IMR-90 (cell line): ENCODE measurements at places on chromosomes 2 and 18.

DNA sequence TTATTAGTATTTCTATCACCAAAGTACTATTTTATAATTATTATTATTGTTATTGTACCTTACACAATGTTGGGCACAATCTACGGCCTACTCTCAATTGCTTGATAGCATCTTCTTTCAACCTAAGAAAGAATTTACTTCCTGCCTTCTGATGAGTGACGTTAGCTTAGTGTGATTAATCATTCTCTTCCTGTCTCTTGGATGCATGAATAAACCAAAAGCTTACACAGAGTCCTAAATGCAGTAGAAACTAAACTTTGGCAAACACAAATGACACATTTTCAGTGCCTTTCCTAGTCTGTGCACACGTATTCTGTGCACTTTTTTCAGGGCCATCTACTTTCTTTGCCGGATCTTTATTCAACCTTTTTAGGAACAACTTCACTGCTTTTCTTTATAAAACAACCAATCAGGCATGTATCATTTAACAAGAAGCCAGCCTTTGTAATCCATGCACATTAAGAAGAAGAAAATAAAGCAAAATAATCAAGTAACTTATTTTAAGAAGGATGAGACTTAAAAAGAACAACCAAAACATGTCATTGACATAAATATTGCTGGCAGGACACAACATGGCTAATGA, 19.1 kb downstream of the TRAK2 start:
- H3K4me1 ChIP-seq: peaks cover 7% of the 10 kb centered on the region
- peak overlapping the region; percentile 55; the same call in 1 of the 2 replicates for H3K27ac ChIP-seq
- H3K36me3 ChIP-seq: no peaks in the 10 kb centered on the region
- H3K27me3 ChIP-seq: no peaks in the 10 kb centered on the region
- no peak overlapping the region for H3K4me3 ChIP-seq

DNA sequence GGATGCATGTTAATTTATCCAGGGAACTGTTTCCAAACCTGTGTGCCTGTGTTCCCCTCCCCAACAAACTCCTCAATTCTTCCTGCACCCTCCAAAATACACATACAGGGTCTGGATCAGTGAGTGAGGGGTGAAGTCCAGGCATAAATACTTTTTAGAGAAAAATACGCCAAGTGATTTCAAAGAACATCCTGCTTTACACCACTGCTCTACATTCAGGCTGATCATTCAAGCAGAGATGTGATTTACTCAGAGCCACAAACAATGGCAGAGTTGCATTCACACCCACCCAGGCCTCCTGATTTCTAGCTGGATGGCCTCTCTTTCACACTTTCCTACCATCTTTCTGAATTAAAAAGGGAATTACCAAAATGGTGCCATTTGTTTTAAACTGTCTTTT, 289.5 kb upstream of the SLC14A2 start:
- no peak overlapping the region for H3K27ac ChIP-seq
- no peak for DNase-seq
- H3K36me3 ChIP-seq: no peaks in the 10 kb centered on the region
- H3K27me3 ChIP-seq: peaks cover 9% of the 10 kb centered on the region
- H3K4me1 ChIP-seq: peaks cover 7% of the 10 kb centered on the region; the same call in 1 of the 2 replicates
- no peak overlapping the region for H3K4me3 ChIP-seq

- peaks cover 6% of the 10 kb centered on the region; the same call in 1 of the 2 replicates for H3K4me1 ChIP-seq
- no peaks in the 10 kb centered on the region for H3K27me3 ChIP-seq
- H3K36me3 ChIP-seq: no peaks in the 10 kb centered on the region
- DNase-seq: no peak
- no peak overlapping the region for H3K4me3 ChIP-seq
These were observed 66.4 kb upstream of the MMADHC start for GRCh38 chr2:149653831-149654445.

GRCh38 chr2:200810998-200811332, 745 bp upstream of the BZW1 start:
- H3K4me3 ChIP-seq: peak overlapping the region; percentile 52
- no peaks in the 10 kb centered on the region for H3K27me3 ChIP-seq
- peak; percentile 30 for DNase-seq
- peaks cover 10% of the 10 kb centered on the region for H3K4me1 ChIP-seq

- H3K27ac ChIP-seq: no peak overlapping the region
- DNase-seq: no peak
- H3K4me3 ChIP-seq: no peak overlapping the region
- H3K36me3 ChIP-seq: no peaks in the 10 kb centered on the region
These were observed 94.3 kb upstream of the ZNF516 start for GRCh38 chr18:76589316-76589715.

DNA sequence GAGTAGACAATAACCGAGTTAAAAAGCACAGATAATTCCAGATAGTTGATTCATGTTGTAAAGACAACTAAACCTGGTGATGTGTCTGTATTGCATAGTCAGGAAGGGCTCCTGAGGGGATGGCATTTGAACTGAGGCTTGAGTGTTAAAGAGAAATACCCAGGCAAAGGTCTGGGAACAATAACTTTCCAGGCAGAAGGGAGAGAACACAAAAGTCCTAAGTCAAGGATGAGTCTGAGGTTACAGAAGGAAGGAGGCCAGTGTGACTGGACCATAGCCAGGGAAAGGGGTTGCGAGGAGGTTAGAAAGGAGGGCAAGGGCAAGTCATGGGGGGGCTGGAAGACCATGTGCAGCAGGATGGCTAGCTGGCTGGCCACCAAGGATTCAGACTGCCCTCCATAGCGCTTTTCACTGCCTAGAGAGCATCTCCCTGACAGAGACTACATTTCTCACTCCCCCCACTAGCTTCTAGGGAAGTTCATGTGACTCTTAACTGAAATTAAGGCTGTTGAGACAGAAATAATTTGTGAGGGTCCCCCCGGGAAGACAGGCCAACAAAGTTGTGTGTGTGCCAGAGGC, 135.5 kb upstream of the CREB1 start:
- H3K27ac ChIP-seq: peak overlapping the region; percentile 98
- H3K36me3 ChIP-seq: no peaks in the 10 kb centered on the region
- peaks cover 10% of the 10 kb centered on the region for H3K4me1 ChIP-seq
- no peaks in the 10 kb centered on the region for H3K27me3 ChIP-seq

GRCh38 chr2:157935378-157935906, 59.3 kb upstream of the ACVR1 start:
- no peak for DNase-seq
- no peak overlapping the region for H3K27ac ChIP-seq
- H3K27me3 ChIP-seq: peaks cover 5% of the 10 kb centered on the region
- H3K36me3 ChIP-seq: no peaks in the 10 kb centered on the region

DNA sequence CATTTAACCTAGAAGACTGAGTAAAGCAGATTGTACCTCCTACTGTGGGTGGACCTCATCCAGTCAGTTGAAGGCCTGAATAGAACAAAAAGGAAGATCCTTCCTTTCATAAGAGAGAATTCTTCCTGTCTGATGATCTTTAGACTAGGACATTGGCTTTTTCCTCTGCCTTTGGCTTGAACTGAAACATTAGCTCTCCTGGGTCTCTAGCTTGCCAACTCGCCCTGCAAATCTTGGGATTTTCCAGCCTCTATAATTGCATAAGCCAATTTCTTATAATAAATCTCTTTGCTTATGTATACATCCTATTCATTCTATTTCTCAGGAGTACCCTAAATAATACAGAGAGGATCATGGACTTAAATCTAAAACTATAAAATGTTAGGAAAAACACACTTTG, 6.2 kb upstream of the KDSR start:
- H3K27ac ChIP-seq: no peak overlapping the region
- no peak for DNase-seq
- no peaks in the 10 kb centered on the region for H3K27me3 ChIP-seq
- no peaks in the 10 kb centered on the region for H3K36me3 ChIP-seq
- no peaks in the 10 kb centered on the region for H3K4me1 ChIP-seq

DNA sequence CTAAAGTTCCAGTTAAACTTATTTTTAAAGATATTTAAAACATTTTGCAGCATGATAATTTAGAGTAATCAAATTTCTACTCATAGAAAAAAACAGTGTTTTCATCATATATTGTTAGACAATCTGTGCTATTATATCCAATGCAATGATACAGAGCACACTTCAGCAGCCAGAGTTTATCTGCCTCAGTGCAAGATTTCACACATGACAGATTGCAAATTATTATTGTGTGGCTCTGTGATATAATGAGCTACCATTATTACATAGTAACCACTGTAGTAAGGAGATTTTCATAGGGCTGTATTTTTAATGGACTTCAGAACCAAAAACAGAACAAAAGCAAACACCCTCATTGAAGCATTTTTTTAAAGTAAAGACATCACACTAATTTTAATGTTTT, 762.4 kb downstream of the DSC3 start:
- no peak for DNase-seq
- H3K4me1 ChIP-seq: no peaks in the 10 kb centered on the region
- H3K4me3 ChIP-seq: no peak overlapping the region
- H3K36me3 ChIP-seq: no peaks in the 10 kb centered on the region

DNA sequence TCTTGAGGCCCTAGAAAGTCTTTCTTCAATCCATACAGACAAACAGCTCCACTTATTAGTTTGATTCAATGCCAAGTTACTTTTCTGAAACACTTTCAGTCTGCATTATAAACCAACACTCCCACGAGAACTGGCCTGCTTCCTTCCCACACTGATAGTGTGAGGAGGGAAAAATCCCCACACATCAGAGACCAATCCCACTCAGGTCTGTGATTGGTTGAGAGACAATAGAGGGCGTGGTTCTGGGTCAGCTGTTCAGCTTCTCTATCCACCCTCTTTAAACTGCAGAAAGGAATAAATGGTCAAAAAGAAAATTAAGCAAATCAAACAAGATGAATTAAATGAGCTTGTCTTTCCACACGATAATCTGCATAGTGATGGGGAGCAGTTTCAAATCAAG, 152.5 kb downstream of the NRP2 start:
- peak; percentile 3 for DNase-seq
- H3K27me3 ChIP-seq: peaks cover 18% of the 10 kb centered on the region
- peaks cover 4% of the 10 kb centered on the region; the same call in 1 of the 2 replicates for H3K4me1 ChIP-seq
- H3K27ac ChIP-seq: no peak overlapping the region
- H3K4me3 ChIP-seq: no peak overlapping the region

DNA sequence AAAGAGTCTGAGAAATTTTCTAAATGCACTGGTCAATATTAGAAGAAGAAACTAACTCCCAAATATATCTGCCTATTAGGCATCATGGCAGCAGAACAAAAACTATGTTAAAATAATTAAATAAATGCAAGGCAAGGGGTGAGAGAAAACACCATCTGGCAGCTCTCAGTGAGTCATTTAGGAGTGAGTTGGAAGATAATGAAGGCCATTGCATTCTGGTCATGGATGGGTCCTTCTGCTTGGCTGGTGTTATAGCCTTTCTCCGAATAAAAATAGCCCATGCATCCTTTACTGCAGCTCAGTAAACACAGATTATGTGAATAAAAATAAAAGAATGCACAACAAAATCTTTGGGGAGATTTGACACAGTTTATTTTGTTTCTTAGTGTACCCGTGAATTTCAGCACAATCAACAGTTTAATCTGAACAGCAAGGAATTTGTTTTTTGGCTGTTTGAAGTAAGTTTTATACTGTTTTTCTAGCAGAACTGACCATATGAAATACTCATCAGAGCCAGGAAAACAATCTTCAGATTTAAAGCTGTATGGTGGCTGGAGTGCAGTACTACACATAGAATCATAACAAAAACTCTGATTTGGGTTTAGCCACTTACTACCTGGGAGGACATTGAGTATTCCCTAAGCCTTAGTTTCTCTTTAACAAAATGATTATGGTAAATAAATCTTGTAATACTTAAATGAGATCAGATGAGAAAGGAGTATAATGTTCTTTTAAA, 225.1 kb upstream of the ITGA4 start:
- H3K4me1 ChIP-seq: no peaks in the 10 kb centered on the region
- H3K27me3 ChIP-seq: no peaks in the 10 kb centered on the region
- no peak overlapping the region for H3K4me3 ChIP-seq
- no peaks in the 10 kb centered on the region for H3K36me3 ChIP-seq

DNA sequence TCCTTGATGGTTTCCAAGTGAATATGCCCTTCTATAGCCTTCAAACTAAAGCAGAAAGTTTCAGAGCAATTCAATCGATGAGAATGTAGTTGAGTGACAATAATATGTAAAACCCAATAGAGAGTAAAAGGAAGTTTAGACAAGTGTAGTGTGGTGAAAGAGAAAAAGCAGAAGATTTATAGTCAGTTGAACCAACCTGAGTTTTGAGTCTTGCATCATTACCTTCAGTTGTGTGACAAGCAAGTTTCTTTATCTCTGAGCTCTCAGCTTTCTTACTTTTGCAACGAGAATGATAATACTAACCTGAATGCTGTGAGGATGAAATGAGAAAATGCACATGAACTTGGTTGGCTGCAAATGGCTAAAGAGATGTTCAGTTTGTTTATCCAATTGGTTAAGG, 40.6 kb upstream of the TMEM247 start:
- H3K27me3 ChIP-seq: no peaks in the 10 kb centered on the region
- DNase-seq: no peak
- no peaks in the 10 kb centered on the region for H3K36me3 ChIP-seq
- peaks cover 18% of the 10 kb centered on the region for H3K4me1 ChIP-seq
- H3K27ac ChIP-seq: no peak overlapping the region

GRCh38 chr2:165582409-165582808, 112.9 kb downstream of the CSRNP3 start:
- H3K27ac ChIP-seq: no peak overlapping the region
- H3K27me3 ChIP-seq: no peaks in the 10 kb centered on the region
- no peaks in the 10 kb centered on the region for H3K36me3 ChIP-seq

DNA sequence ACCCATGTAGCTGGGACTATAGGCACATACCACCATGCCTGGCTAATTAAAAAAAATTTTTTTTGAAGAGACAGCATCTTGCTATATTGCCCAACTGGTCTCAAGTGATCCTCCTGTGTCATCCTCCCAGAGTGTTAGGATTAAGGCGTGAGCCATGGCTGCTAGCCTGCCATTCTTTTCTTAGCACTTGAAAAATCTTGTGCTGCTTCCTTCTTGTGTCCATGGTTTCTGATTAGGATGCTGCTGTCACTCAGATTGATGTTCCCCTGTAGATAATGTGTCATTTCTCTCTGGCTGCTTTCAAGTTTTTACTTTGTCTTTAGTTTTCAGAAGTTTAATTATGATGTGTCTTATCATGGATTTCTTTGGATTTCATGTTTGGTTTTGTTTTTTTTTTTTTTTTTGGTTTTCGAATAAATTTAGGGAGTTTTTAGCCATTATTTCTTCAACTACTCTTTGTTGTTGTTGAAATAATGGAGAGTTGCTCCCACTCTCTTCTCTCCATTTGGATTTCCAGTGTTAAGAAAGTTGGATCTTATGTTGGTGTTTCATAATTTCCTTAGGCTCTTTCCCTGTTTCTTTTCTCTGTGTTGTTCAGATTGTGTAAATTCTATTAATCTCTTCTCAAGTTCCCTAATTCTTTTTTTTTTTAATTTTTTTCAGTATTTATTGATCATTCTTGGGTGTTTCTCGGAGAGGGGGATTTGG, 2.5 kb downstream of the ATP9B start:
- H3K36me3 ChIP-seq: no peaks in the 10 kb centered on the region
- DNase-seq: no peak
- H3K4me3 ChIP-seq: no peak overlapping the region
- no peaks in the 10 kb centered on the region for H3K27me3 ChIP-seq
- no peak overlapping the region for H3K27ac ChIP-seq
- H3K4me1 ChIP-seq: no peaks in the 10 kb centered on the region; the same call in 1 of the 2 replicates

DNA sequence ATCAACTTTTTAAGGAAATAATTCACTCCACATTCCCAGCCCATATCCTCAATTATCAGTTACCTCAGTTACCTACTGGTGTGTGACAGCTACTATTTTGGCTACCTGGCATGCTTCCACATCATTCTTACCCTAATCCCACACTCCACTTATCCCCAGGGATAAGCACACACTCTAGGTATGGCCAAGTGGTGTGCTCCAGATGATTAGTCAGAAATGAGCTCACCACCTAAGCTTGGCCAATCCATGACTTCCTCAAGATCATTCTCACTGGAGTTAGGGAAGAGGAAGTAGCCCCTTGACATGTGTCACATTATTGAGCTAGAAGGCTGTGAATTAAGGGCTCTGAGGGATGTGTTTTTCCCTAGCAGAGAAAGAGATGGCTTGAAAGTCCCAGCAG, 20.9 kb upstream of the SMAD4 start:
- no peak overlapping the region for H3K27ac ChIP-seq
- peak; percentile 21 for DNase-seq
- no peaks in the 10 kb centered on the region for H3K36me3 ChIP-seq
- H3K4me1 ChIP-seq: no peaks in the 10 kb centered on the region
